ENCODE measurements at places on chromosomes 11 and 22.

DNA sequence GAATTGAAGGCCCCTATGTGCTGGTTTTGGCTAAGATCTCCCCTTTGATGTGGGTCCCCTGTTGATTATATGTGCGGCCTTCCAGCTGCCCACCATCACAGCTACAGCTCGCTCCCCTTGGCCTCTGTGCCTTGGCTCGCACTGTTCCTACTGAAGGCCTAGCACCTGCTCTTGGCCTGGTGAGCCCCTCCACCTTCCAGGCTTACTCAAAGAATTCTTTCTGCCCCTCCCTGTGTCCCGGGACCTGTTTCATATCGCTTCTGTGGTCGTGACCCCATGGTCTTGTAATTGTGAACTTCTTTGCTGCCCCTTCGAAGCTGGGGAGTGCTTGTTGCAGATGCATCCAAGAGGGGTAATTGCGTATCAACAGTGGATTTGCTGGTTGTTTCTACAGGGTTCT is 12.5 kb downstream of the PEX26 start:
- DNase-seq: no peak

- DNase-seq: no peak
Observed at GRCh38 chr11:107468596-107468995, 11.0 kb upstream of the CWF19L2 start.

DNA sequence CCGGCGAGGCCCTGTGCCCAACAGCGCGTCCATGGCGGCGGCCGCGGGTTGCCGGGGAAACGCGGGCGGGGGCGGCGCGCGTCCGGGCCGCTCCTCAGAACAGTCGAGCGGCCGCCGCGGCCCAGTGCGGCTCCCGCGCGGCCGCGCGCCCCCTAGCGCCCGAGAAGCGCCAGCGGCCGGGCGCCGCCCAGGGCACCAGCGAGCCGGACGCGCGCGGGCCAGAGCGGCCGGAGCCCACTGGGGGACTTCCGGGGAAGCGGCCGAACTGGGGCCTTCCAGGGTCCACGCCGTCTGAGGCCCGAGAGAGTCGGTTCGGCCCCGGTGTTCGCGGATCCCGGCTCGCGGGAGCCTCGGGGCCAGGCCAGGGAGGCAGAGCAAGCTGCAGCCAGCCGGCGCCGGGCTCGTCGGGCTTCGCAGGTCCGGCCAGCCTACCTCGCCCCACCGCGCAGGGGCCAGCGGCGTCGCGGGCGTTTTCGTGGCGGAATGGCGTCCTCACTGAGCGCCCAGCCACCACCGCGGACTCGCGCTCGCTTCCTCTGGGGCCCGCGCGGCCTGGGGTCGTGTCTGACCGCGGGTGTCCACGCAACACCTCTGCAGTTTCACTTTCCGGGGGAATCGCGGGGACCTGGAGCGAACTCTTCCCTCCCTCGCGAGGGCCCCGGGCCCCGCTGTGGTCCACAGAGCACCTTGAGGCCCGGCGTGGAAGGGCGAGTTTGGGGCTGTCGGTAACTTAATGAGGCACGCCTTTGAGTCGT is at the start of gene DENND6B:
Gene DENND6B (minus strand): TSS at position 57 of the 755 bp plus-strand sequence. CDS start 24 bp downstream, at position 33.
- DNase-seq: peak; percentile 47

GRCh38 chr11:132886335-132886734 is 646.0 kb downstream of the OPCML start:
- DNase-seq: no peak

DNA sequence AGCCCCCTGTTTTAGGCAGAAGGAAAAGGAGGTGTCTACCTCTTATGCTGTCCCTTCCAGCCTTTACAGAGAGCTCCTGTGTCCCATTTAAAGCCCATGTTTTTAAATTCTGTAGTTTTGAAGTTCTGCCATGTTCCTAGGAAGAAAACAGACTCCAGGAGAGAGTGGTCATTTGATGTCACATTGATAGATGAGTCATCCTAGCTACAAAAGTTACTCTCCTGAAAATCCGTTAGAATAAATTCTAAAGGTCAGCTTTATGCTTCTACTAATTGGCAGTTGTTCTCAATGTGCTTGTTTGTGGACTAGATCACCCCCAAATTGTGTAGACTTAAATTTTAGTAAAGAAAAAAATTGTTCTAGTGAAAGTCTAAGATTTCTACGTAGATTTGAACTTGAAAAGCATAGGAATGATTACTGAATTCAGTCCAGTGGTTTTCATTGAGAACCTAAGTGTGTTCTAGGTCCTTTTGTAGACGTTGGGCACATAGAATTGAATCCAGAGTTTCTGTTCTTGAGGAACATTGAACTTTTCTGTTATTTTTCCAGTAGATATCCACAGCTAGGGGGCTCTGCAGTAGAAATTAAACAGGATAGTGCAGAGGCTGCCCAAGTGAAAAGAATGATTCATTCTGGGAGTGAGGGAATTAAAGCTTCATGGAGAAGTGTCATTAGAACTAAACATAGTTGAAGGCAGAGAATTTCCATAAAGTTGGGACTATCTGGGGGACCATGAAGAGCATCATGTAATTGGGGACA is 140.6 kb upstream of the RASSF10 start:
- DNase-seq: no peak

- no peak for DNase-seq
Observed at GRCh38 chr11:97893612-97894011, 1127.1 kb upstream of the CNTN5 start.

GRCh38 chr11:9057888-9058287 is 33.5 kb downstream of the SCUBE2 start:
- DNase-seq: no peak

DNA sequence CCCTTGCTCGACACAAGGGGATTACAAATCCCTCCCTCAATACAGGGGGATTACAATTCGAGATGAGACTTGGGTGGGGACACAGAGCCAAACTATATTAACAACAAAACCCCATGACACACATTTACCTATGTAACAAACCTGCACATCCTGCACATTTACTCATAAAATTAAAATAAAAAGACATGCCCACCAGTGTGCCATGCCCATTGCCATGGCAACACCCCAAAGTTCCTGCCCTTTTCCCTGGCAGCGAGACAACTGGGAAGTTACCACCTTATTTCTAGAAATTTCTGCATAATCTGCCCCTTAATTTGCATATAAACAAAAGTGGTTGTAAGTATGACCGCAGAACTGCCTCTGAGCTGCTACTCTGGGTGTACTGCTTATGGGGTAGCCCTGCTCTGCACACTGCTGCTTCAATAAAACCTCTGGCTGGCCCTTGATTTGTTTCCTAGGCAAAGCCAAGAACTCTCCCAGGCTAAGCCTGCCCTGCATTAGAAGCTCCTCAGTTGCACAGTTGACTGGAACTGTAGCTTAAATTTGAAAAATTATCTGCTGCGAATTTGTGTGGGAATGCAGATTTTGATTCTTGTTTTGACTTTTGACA is 8.6 kb upstream of the INCENP start:
- no peak for DNase-seq

DNA sequence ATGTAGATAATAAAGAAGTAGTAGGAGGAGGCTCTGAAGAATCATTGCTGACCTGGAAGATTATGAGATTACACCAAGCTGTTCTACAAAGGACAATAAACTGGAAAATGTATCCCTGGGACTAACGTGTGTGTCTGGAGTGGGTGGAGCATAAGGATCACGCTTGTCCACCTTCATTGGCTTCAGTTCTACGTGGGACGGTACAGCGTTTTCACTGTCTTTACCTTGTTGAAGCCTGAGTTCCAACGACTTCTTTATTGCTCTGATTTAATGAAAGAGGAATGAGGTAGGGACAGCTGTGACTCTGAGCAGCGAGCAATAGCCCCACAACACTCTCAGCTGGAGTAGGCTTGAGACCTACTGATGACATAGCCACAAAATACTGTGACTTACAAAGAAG is 87.0 kb downstream of the ARHGAP42 start:
- DNase-seq: no peak

DNA sequence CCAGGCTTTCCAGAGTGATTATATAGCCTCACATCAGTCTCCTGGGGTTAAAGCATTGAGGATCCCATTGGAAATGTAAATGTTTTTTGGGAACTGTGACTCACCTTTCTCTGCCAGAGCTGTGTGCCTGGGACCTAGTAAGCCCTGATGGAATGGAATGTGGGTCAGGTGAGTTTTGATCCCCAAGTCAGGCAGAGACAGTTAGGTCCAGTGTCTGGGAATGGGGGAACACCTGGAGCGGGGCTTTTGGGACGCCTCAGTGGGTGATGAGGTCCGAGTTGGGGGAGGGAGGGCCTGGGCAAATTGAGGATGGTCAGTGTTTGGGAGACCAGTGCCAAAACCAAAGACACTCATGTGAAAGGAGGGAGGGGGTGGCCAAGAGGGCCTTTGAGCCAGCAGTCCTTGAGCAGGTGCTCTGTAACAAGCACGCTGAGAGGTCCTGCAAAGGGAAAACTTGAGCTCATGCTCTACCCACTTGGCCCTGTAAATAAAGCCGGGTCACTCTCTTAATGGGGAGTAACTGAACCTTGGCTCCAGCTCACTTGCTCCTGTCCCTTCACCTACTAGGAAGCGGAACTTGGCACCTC is 104.7 kb downstream of the NAV2 start:
- DNase-seq: no peak

GRCh38 chr22:37275622-37276021 is 6.7 kb upstream of the CYTH4 start:
- no peak for DNase-seq

DNA sequence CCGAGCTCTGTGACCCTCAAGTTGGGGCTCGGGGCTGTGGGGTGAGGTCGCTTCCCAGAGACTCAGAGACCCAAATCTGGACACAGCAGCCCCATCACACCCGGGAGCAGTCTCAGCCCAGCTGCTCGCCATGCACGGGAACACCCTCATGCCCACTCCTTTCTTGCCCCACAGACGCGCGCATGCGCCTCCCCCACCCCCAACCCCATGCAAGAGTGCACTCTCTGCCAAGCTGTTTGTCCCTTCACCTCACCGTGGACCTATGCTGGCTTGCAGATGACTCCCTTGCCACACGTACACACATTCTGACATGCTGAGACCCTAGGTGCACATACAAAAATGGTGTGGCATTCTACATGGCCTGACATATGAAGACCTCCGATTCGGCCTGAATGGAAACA is 478 bp upstream of the CD248 start:
- DNase-seq: no peak

DNA sequence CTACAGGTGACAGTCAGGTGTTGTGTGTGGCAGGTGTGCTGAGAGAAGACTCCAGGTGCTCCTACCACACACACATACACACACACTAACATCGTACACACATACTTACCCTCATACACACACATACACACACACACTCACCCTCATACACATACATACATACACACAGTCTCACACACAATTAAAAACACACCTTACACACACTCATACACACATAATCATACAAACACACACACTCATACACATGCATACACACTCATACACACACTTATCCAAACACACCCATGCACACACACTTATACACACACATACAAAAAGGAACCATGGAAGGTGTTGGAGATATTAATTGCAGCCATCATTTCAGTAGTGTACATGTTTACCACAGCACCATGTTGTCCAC is 4.6 kb downstream of the KRTAP5-3 start:
- no peak for DNase-seq

DNA sequence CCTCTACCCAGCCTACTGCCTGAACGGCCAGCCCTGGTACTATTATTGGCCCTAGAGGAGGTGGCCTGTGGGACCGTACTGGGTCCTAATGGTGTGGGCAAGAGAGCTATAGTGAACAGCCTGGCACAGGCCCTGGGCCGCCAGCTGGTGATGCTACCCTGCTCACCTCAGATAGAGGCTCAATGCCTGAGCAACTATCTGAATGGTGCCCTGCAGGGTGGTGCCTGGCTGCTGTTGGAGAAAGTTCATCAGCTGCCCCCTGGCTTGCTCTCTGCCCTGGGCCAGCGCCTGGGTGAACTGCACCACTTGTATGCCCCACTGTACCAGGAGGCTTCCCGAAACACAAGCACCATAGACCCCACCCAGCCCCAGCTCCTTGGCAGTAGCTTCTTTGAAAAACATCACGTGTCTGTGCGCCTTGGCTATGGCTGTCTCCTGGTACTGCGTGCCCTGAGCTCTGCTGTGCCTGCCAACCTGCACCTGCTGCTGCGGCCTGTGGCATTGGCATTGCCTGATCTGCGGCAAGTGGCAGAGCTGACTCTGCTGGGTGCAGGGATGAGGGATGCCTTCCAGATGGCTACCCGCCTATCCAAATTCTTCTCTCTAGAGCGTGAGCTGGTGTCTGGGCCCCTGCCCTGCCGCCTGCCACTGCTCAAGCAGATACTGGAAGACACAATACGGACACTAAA is 49.0 kb downstream of the DNHD1 start:
- no peak for DNase-seq

GRCh38 chr11:31214372-31214771 is 155.2 kb downstream of the DCDC1 start:
- no peak for DNase-seq

- no peak for DNase-seq
Observed at GRCh38 chr11:31355131-31355530, 14.4 kb downstream of the DCDC1 start.

DNA sequence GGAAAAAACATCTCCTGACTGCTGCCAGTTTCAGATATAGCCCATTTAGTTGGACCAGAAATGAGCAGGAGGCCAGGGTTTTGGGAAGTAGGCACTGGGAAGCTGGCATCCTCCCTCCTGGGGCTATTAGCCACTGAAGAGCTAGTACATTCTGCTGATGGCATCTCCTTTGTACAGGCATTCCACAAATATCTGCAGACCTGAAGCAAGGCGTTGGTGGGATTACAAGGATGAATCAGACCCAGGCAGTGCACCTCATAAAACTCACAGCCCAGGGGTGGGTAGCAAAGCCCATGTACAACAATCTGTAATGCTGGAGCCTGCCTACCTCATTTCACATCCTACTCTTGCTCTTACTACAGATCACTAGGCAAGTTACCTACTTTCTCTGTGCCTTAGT is 27.5 kb upstream of the POU2AF1 start:
- no peak for DNase-seq

DNA sequence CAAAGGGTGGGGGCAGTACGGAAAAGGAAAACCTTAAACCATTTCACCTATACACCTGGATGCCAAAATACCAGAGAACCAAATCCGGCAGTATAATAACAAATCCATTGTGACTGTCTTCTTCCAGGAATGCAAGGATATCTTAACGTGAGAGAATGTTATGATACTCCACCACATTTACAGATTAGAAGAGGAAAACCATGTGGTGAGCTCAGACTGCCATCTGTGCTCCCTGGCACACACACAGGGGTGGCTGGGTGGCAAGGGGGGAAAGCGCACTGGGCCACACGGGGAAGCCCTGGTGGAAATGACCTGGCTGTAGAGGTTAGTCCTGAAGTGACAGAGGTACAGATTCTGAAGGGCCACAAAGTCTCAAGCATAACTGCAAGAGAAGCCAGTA is 9.9 kb downstream of the EIF1AD start:
- DNase-seq: no peak

- DNase-seq: no peak
Observed at GRCh38 chr22:24329453-24329852, 58.8 kb downstream of the SPECC1L start.

- DNase-seq: no peak
Observed at GRCh38 chr11:66835768-66836405, 7.4 kb upstream of the RCE1 start.

DNA sequence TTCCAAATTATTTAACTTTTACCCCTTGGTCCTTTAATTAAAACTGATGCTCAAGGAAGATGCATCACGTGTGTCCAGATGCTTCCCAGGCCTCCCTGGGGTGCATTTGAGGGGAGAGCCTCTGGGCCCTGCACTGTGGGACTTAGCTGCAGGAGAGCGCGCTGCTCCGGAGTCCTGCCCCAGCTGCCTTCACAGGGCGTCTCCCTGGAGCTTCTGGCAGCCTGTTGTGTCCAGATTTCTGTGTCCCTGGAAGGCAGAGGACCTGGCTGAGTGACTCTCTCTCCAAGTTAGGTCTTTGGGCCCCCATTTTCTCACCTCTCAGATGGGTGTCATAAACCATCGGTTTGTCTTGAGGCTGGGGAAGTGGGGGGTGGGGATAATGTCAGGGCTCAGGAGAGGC is 3.0 kb downstream of the ARHGAP8 start:
- DNase-seq: no peak

All from activated CD4-positive, alpha-beta T cell treated with anti-CD3 and anti-CD28 coated beads for 1 hour (primary cell).